Chondrocyte (in vitro differentiated cells): ENCODE measurements at places on chromosomes 2 and 18. TPM values are rescaled to one million over a fixed set of nuclear protein-coding genes. Genes with fewer than 3 reads are reported as not detected.

Gene LBH
- 88.6 to 96.6 TPM (median 88.8 TPM) in 3 replicates for total RNA-seq

Gene SOWAHC
- total RNA-seq: 13.2 to 14.7 TPM (median 14.2 TPM) in 3 replicates

Gene NT5C1B
- total RNA-seq: not detected in 3 replicates

Gene PRSS56
- not detected in 3 replicates for total RNA-seq

Gene DES
- 0.70 to 19.8 TPM (median 15.5 TPM) in 3 replicates for total RNA-seq

Gene CHRND
- total RNA-seq: not detected in 3 replicates

Gene SAG
- total RNA-seq: not detected in 3 replicates

Gene ATP6V1B1
- 3.7 to 5.0 TPM (median 3.9 TPM) in 3 replicates for total RNA-seq

Gene MYO7B
- 0.02 to 0.31 TPM in 2 of 3 replicates, not detected in the other for total RNA-seq

Gene SALL3
- not detected in 3 replicates for total RNA-seq

Gene MZT2B
- total RNA-seq: 255 to 269 TPM (median 260 TPM) in 3 replicates

Gene GALNT5
- total RNA-seq: 14.2 to 30.0 TPM (median 14.4 TPM) in 3 replicates

Gene IL1F10
- total RNA-seq: not detected in 3 replicates

Gene ALPP
- total RNA-seq: not detected in 3 replicates

Gene SPAG16
- 18.7 to 22.8 TPM (median 20.4 TPM) in 3 replicates for total RNA-seq

Gene RIT2
- not detected in 3 replicates for total RNA-seq

Gene FEV
- total RNA-seq: not detected in 3 replicates

Gene ACTR1B
- 51.0 to 66.0 TPM (median 51.8 TPM) in 3 replicates for total RNA-seq

Gene IL1R1
- 22.0 to 53.7 TPM (median 22.9 TPM) in 3 replicates for total RNA-seq

Gene RMC1
- 22.5 to 26.8 TPM (median 24.6 TPM) in 3 replicates for total RNA-seq

Gene CYP26B1
- 2.7 to 4.9 TPM (median 4.7 TPM) in 3 replicates for total RNA-seq

Gene GPR75
- 1.1 to 2.4 TPM (median 1.2 TPM) in 3 replicates for total RNA-seq

Gene NTSR2
- not detected in 3 replicates for total RNA-seq

Gene RNMT
- 29.1 to 32.2 TPM (median 29.6 TPM) in 3 replicates for total RNA-seq

Gene ZBTB7C
- 1.00 to 4.4 TPM (median 1.4 TPM) in 3 replicates for total RNA-seq

Gene CNTNAP5
- not detected in 3 replicates for total RNA-seq

Gene C2orf92
- 8.8 to 11.6 TPM (median 10.0 TPM) in 3 replicates for total RNA-seq

Gene SRD5A2
- total RNA-seq: not detected in 3 replicates
